Activated T-helper 1 cell treated with Interleukin-2 at 50 U/mL for 16 hours (primary cell): ENCODE measurements at places on chromosomes 4 and X.

DNA sequence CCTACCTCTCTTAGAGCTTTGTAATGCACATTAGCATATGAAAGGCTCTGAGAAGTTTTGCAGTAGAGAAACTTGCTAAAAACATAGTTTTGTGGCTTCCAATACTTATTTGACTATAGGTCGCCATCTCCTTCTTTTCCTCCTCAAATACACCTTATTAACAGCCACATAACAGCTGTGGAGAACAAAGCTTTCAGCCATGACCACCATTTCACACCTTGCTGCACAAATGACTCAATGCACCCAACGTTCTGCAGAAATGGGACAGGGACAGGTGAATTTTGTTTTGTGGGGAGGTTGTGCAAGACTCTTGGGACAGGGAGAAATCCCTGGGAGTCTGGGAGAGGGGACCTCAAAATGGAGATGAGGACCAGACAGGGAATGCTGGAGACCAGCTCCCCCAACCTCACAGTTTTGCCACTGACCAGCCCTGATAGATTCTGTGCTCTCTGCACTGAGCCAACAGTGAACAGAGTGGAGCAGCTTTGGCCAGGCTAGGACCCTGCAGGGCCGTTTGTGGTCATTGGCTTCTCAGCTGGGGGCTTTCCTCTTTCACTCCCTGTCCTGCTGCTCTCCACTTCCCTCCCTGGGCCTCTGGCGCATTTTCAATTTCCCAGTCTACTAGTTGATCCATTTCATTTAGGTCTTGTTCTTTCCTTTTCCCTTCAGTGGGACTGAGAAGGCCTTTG, 16.6 kb downstream of the FRMPD3 start:
- no peak for DNase-seq

DNA sequence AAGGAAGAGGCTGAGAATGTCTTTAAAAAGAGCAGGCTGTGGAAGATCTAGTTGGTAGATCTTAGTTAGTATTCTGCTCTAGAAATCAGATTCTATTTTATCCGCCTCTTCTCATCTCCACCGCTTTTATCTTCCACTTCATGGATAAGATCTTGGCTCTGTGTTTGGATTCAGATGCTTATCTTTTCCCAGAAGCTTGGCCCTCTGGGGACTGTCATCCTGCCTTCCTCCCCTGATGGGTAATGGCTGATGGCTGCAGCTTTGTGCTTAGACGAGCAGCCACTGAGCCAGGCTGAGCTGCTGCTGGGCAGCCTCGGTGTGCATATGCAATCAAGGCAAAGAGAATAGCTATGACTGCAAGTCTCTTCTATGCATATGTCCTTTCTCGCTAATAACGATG, 23.5 kb downstream of the TRIML1 start:
- no peak for DNase-seq

DNA sequence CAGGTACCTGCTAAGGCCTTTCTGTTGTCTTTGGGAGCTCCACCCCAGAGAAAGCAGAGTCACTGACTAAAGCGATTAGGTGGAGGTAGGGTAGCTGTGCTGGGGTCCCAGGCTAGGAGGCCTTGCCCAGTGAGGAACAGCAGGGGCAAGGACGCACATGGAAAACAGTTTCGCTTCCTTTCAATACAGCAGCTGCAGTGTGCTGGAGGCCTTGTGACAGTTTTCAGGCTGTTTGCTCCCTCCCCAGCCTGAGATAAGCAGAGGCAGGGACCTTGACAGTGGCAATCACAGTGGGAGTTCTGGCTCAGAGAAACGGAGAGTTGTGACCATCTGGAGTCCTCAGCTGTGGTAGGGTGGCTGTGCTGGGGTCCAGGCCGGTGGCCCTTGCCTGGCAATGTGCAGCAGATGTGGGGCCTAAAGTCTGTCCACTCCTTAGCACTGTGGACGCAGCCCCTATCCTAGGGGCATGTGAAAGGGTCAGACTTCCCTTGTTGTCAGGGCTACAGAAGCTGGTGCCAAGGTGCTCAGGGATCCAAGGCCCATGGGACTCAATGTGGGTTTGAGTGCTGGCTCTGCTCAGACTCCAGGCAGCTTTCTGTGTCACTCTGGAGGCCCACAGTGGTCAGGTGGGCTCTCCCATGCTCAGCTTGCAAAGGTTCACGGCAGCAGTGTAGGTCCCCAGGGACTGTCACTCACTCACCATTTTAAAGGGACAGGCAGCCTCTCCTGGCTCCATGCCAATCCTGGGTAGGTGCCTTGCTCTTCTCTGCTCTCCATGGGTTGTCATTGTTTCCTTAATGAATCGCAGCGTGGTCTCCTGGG, 534.9 kb upstream of the FMR1 start:
- DNase-seq = no peak

- DNase-seq = no peak
Observed at GRCh38 chr4:167222099-167222498, 12.2 kb downstream of the SPOCK3 start.

DNA sequence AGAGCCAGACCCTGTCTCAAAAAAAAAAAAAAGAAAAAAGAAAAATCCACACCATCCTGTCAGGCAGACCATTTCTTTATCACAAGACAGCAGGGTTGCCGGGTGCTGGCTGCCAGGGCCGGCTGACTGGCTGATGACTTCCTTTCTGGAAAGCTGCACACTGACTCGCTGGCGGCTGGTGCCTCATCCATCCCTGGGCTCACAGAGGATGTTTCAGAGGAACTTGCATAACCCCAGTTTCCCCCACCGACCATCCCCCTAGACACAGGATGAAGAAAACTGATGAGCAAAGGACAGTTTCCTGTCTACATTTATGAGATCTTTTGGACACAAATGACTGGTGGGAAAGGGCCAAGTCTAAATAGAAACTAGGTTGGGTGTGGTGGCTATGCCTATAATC, 14.1 kb downstream of the HPSE start:
- DNase-seq = no peak

- no peak for DNase-seq
Observed at GRCh38 chr4:75726577-75726976, 2.2 kb downstream of the USO1 start.

GRCh38 chr4:94828882-94829281, 71.1 kb downstream of the BMPR1B start:
- DNase-seq = no peak

DNA sequence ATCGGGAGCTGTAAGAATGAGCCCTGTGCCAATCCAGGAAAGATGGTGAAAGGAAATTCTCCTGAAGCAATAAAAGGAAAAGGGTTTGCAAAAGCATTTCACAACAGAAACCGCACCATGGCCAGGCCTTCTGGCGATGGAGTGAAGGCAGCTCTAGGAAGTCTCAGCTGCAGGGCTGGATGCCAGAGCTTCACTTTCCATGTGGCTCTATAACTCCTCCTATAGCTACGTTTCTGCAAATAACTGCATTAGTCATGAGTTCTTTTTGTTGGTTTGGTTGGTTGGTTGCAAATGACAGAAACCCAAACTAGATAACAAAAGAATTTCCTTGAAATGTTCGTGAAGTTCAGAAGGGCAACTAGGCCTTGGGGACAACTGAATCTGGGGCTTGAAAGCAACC, 84.6 kb downstream of the RELL1 start:
- no peak for DNase-seq

- no peak for DNase-seq
Observed at GRCh38 chr4:52612341-52612740, 46.8 kb downstream of the USP46 start.

GRCh38 chrX:63656871-63657580, 128.0 kb downstream of the ARHGEF9 start:
- no peak for DNase-seq

GRCh38 chr4:145207934-145208333, 27.5 kb upstream of the OTUD4 start:
- DNase-seq = no peak

DNA sequence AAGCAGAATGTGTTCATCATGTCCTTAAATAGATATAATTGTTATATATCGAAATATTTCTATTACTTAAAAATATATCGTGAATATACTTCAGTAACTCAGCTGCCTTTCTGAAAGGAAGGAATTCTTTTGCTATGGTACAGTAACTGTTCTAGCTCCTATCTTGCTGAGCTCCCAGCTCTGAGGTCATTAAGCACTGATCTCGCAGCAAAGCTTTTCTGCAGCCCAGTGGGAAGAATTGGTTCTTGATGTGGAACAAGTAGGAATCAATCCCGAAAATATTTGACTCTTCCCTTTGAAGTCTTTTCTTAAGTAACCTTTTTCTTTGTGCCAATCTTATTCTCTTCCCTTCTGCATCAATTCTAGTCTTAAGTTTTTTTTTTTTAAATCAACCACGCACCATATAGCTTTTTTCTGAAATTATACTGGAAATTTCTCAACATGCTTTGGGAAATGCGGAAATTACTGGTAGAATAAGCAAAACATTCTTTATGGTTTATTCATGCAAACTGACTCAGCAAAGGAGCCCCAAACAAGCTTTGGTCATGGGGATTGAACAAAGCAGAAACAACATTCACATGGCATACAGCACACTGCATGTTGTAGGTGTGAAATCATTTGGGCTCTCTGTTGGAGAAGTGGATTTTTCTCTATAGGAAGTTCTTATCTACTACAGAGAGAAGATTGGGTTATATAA, 428.9 kb upstream of the GNPDA2 start:
- DNase-seq = no peak

DNA sequence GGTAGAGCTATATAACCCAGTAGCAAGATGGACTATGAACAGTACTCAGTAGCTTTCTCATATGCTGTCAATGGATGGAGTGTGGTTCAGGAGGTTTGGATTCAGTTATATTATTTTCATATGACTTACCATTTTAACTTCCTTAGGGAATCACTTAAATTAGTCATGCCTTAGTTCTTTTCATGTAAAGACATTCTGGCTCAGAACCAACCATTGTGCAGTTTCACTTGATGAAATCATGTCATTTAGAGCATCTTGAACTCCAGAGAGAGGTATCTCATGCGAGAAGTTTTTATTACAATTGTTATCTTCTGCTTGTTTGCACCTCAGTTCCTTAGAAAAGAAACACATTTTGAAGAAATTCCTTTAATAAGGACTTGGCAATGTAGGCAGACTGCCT, 55.8 kb downstream of the IL1RAPL2 start:
- DNase-seq = no peak

DNA sequence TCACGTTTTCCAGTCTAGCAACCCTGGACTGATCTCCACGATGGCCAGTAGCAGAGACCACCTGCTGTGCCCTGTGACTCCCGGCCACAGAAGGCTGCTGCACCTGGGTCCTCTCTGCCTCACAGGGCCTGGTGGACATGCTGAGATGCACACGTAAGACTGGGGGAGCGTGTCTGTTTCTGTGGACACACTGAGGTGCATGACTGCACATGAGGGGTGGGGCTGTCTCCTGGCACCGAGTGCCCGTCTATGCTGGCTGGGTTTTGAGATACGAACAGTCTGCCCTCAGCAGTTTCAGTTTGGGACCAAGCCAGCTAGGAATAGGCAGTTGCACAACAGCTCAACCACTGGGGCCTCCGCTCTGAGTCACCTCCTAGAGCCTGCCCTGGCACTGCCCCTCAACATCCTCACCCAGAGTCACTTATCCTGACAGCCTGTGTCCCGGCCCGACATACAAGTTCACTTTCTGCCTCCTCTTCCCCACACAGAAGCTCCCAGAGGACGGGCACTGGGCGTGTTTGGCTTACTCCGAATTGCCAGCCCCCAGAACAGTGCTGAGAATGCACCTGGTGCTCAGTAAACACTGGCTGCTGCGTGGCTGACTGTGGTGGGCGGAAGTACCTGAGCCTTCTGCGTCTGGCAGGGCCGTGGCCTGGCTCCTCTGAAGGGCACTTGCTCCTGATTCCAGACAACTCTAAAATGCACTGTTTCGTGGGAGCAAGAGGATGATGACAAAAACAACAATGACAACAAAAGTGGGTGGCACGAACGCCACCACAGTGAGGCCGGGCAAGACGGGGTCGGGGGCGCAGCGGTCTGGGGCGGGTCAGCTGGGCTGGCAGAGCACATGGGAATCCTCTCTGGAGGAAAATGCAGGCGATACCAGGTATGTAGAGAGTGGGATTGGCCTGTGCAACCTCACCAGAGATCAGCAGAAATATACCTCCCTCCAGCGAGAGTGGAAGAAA, 30.9 kb downstream of the RNF212 start:
- no peak for DNase-seq

GRCh38 chr4:103948244-103949018, 228.6 kb upstream of the TACR3 start:
- DNase-seq = no peak

- no peak for DNase-seq
Observed at GRCh38 chr4:67922697-67923096, 38.9 kb upstream of the TMPRSS11D start.

GRCh38 chrX:23930894-23931604, 23.2 kb downstream of the CXorf58 start:
- no peak for DNase-seq

DNA sequence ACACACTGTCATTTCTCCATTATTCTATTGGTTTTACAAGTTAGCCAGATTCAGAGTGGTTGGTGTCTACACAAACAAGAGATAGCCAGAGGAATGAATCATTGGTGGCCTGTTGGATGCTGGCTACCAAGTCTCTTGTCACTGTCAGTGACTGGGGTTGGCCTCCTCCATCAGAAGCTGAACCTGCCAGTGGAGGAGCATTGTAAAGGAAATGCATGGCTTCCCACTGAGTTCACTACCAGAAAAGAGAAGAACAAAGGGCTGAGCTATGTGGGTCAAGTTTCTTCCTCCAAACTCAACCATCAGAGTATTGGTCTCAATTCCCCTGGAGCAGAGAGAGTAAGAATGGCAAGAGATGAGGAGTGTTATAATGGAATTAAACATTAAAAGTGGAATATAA, 26.5 kb upstream of the ANKRD50 start:
- no peak for DNase-seq

- no peak for DNase-seq
Observed at GRCh38 chr4:158857951-158858350, 89.1 kb downstream of the FNIP2 start.
